CD4-positive, alpha-beta T cell treated with Interleukin-15 for 4 hours (primary cell): ENCODE measurements at places on chromosomes 2 and 18.

DNA sequence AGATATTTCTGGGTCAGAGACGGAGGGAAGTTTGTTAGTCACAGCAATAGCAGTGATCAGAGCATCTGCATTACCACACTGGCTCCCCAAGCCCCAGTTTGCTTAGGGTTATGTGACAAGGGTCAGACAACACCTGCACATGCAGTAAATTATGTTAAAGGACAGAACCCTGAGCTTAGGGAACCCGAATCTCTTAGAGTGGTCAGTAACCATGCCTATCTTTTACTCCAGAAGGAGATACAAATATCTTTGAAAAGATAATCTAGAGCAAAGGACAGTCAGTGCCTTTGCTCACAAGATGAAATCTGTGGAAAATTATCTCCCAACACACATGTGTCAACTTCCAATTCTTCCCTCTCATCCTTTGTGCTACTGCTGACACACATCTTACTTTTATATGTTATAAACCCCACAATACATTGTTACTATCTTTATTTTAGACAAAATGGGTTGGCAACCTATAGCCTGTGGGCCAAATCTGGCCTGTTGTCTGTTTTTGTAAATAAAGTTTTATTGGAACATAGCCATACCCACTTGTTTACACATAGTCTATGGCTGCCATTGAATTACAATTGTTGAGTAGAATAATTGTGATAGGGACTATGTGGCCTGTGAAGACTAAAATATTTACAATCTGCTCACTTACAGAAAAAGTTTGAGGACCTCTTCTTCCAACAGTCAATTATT is 158.9 kb upstream of the SMAD7 start:
- DNase-seq, result no peak

DNA sequence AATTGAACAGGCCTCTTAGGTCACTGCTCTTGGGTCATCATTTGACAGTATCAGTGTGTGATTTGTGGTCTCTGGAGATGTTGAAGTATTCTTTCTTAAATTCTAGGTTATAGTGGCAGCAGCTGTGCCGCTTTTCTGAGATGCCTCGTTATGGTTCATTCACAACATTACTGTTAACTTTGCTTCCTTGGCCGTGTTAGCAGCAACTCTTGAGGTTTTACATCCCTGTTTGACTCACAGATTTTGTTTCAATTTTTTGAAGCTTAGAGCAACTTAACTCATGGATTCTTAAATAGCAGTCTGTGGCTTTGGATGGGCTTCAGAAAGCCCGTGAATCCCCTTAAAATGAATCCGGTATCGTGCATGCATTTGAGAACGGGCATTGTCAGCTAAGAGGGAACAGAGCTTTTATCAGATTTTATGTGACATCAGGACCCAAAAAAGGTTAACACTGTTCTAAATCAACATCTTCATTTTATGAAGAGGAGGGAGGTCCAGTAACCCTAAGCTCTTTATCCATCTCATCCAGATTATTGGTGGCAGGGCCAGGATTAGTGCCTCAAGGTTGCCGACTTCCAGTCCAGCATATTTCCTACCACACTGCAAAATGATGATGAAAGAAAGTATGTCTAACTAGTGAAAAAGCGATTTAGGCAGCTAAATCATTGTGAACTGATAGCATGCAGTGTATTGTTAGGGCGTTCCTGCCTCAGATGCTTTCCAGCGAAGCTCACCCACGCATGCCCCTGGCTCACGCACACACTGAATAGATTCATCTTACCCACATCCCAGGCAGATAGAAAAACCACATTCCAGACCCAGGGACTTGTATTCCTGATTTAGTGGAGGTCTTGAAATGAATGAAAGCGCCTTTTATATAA is 5.1 kb downstream of the TRIB2 start:
- no peak for DNase-seq

GRCh38 chr18:47251289-47252120 is at the start of gene SKOR2:
Gene SKOR2 (minus strand): TSS chr18:47251660. CDS start chr18:47249183, 2,477 bp downstream.
- DNase-seq, result no peak

GRCh38 chr2:127388423-127389164 is 819 bp upstream of the MAP3K2 start:
- peak; percentile 57 for DNase-seq

GRCh38 chr2:143708682-143709081 is 579.5 kb downstream of the ARHGAP15 start:
- DNase-seq, result no peak

DNA sequence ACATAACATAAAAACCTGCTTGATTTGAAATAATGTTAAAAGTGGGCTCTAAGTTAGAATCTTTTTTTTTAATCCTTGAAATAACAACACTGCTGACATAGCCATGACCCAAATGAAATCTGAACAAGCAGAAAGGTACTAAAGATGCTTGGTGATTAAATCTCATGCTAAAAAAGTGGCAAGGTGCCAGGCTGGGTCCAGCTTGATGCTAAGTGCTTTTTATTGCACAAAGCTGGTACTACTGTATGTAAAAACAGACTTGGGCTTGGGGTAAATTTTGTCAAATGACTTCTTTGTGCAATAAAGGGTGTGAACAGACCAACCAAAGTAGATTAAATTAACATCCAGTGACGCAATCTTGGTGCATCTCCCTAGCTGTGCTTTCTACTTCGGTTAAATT is 13.4 kb downstream of the BCL11A start:
- DNase-seq, result no peak

- no peak for DNase-seq
Observed at GRCh38 chr2:160977376-160977775, 182.9 kb upstream of the TANK start.

GRCh38 chr2:240905176-240905781 is 857 bp upstream of the CROCC2 start:
- no peak for DNase-seq

GRCh38 chr18:59056706-59057492 is 82.8 kb upstream of the SEC11C start:
- peak; percentile 40 for DNase-seq

DNA sequence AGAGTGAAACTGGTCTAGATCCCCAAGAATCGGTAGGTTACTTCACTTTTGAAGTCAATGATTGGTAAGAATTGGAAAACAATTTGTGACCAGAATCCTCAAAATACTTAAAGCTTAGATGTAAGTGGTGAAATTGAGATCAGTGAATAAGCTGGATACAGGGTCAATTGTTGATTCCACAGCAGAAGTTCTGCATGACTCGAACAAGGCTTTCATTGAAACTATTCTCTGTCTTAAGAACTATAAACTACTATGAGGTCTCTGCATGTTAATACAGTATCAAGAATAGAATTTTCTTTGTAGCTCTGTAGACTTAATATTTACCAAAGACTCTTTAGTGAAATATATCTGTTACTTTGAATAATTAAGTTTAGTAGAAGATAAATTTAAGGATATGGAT is 324.2 kb upstream of the FIGN start:
- DNase-seq, result no peak
